ENCODE measurements at places on chromosomes 4 and X.

GRCh38 chr4:139416073-139416673 is 37.7 kb upstream of the RAB33B start:
- no peak for DNase-seq

DNA sequence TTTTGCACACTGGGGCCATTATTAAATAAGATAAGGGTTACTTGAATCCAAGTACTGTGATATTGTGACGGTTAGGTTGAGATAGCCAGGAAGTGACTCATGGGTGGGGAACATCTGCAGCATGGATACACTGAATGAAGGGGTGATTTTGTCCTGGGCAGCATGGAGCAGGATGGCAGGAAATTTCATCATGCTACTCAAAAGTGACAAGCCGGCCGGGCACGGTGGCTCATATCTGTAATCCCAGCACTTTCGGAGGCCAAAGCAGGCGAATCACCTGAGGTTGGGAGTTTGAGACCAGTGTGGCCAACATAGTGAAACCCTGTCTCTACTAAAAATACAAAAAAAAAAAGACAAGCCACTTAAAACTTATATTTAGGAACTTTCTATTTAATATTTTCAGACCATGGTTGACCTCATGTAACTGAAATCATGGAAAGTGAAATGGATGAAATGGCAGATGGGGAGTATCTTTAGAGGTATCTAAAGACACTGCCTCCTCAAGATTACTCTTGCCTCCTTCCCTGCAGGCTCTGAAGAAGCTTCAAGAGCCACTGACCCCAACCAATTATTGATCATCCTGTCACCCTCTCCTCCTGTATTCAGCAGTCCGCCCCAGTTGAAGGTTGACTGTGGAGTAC is 3.9 kb upstream of the TRIM60 start:
- no peak for DNase-seq

- no peak for DNase-seq
These were observed 141.9 kb upstream of the STK26 start for GRCh38 chrX:131881194-131881593.

GRCh38 chrX:121036951-121037350 is 10.5 kb upstream of the GLUD2 start:
- no peak for DNase-seq

GRCh38 chr4:103075435-103075893 is 1.1 kb downstream of the SLC9B2 start:
- DNase-seq, result no peak

GRCh38 chr4:81747242-81747930 is 275.7 kb upstream of the RASGEF1B start:
- no peak for DNase-seq

GRCh38 chrX:55695227-55696018 is 22.1 kb upstream of the RRAGB start:
- DNase-seq, result no peak

Measured in colonic mucosa (tissue), 4 donors.